ENCODE measurements at places on chromosomes 6 and 20. TPM values are rescaled to one million over a fixed set of nuclear protein-coding genes. Genes with fewer than 3 reads are reported as not detected.

Gene BACH2
- total RNA-seq = 4.3 TPM

Gene TPD52L1
- total RNA-seq = 54.8 TPM

- no peak for DNase-seq
These were observed 334.1 kb upstream of the CITED2 start for GRCh38 chr6:139708337-139709199.

DNA sequence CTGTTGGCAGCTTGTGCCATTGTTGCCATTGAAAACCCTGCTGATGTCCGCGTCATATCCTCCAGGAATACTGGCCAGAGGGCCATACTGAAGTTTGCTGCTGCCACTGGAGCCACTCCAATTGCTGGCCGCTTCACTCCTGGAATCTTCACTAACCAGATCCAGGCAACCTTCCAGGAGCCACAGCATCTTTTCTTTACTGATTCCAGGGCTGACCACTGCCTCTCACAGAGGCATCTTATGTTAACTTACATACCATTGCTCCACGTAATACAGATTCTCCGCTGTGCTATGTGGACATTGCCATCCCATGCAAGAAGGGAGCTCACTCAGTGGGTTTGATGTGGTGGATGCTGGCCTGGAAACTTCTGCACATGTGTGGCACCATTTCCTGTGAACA lies 221.8 kb upstream of the FAM83B start:
- no peak for DNase-seq

- DNase-seq = no peak
These were observed 75.7 kb downstream of the NCOA7 start for GRCh38 chr6:125866433-125866832.

Data from ureter (tissue), 1 donor.